ENCODE measurements at places on chromosomes 7 and 10.

- DNase-seq = no peak
Observed at GRCh38 chr10:114825513-114826253, 4.1 kb downstream of the FHIP2A start.

DNA sequence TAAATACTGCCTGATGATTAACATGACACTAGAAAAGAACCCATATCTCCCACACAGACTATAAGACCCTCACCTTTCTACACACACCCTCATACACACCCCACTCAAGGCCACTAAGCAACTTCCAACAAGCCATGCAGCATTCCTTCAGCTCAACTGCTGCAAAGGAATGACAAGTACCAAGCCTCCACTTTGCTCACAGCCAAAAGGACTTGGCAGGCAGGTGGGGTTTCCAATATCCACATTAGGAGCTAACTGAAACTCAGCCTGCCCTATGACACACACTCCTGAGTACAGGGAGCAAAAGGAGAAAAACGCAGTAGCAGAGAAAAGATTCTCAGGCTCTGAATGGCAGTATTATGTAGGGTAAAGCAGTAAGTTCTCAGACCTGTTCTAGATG lies 13.4 kb downstream of the USP54 start:
- DNase-seq = no peak

DNA sequence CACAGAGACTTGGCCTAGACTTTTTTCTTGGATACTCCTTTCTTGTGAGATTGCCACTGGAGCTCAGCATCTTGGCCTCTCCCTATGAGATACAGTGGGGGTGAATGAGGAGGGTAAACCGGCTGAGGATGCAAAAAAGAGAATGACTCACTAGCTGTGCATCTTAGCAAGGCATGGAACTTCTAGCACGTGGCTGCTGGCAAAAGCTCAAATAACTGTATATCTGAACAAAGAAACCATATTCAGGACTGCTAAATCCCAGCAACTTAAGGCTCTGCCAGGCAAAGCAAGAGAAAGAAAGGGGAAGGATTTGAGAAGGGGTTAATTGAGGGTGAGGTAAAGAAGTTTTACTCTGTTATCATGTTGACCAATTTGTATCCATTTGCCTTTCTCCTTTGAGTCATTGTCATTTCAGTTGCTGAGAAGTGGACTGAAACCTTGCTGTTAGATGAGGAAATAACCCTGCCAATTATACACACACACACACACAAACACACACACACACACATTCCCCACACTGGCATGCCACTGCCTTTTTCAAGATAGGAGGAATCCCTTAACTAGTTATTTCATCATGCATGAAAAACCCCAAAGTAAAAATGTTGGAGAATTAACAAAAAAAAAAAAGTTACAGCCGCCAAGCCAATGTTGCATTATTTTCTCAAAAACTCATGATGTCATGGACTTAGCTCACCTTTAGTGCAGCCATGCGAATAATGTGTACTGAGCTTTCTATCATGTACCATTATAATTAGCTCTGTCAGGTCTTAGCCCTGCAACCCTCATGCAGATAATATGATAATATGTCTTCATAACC lies 997.3 kb downstream of the LRMDA start:
- DNase-seq = no peak

DNA sequence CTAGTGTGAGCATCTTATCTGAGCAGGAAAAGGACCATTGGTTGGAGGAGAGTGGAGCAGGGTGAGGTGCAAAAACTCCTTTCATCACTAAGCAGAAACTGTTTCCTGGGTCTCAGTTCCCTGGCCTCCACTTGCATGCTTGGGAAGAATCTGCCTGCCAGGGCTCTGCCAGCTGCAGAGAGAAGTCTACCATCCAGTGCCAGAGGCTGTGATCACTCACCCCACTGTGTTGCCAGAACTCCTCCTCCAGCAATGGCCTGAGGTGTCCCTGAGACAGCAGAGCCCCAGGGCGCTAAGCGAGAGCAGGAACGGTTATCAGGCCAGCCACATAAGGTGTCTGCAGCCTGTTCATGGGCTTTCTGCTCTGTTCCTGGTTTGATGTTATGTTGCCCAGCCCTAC lies 991.4 kb downstream of the CCSER2 start:
- no peak for DNase-seq

DNA sequence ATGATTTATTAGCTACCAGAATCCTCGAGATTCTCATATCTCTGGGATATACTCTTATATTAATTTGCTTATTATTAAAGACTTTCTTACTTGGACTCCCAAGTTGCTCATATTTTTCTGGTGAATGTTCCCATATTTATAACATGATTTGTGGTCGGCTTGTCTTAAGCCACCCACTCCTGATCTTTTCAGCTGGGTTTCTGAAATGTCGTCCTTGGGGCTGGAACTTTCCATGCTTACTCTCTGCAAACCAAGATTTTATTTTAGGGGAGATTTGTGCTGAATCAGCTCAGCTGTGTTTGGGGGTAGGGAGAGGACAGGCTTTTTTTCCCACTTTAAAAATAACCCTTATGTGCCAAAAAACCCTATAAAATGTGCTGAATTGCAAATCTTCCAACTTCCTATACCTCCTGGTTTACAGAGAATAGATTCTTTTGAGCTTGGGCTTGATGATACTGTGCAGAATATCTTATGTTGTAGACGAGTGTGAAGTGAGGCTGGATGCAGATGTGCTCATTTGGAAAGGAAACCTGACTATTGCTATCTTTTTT lies 162.1 kb downstream of the SND1 start:
- no peak for DNase-seq

DNA sequence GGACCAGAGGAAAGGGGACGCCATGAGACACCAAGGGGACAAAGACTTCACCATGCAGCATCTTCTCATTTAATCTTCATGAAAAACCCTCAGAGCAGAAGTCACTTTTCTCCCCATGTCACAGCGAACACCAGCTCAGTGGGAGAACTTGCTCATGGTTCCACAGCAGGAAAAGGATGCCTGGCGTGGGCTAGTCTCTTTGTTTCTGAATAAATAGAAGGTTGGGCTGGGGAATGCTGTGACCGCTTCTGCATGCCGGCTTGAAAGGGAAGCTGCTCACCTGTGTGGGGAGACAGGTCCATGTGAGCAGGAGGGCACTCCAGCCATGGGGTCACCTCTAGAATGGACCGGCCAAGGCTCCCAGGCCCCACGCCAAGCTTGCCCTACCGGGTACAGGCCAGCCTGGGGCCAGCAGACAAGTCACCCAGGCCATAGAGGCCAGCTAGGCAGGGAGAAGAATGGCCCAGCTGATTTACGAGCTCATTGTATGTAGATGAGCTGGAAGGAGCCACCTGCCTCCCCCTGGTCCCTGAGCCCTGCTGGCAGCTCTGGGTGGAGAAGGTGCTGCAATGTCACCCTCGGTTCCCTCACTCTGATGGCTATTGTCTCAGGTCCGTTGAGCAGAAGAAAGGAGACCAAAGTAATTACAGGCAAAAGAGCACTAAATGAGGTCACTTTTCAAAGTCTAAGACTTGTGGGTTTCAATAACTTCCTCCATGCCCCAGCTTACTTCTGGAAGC lies 82.0 kb upstream of the PDZD8 start:
- no peak for DNase-seq

DNA sequence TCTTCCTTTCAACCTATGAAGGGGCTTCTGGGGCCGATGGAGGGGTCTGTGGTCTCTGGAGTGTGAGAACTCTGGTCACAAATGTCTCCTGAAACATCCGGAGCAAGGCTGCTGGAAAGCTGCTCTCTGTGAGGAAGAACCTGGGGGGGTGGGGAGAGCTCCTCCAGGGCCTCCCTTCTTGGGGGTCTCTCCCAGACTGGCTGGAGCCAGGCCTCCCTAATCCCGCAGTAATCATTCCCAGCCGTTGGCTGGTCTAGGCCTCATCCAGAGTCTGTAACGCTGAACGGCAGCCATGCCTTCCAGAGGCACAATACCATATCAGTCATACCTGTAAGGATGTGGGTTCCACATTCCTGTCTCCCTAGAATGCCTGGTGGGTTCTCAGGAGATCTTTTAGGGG lies 4.4 kb upstream of the LZTS2 start:
- DNase-seq = no peak

DNA sequence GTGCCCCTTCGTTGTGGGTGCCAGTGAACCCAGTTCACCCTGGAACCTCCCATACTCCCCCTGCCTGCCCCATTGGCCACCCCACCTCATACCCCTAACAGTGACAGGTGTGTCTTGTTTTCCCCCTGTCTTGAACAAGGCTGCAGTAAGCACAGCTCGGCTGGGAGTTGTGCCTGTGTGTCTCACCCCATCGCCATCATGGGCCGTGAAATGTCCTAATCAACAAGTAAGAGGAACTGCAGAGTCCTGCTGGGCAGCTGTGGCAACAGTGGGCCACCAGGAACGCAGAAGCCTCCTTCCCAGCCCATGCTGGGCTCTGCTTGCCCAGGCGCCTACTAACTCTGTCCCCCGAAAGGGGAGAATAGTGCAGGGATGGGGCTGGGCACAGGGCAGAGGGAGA lies 91.6 kb downstream of the C10orf105 start:
- DNase-seq = no peak

- DNase-seq = no peak
Observed at GRCh38 chr10:117365612-117366011, 9.6 kb downstream of the PDZD8 start.

- no peak for DNase-seq
Observed at GRCh38 chr7:18262058-18262457, 233.5 kb upstream of the HDAC9 start.

DNA sequence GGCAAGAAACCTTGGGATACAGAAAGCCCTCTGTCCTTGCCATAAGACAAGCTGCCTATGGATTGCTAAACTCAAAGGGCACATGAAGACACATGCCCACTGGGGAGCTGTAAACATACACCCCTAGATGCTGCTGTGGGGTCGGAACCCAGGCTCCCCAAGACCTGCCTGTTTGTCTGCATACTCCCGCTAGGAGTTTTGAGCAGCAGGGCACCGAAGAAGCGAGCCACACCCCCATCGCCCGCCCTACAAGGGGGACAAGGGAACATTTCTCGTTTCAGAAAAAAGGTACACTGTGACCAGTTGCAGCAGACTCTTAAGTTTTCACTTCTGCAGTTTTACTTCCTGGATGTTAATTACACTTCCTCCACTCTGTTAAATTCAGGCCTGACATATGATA lies 680.2 kb upstream of the GHITM start:
- DNase-seq = no peak

DNA sequence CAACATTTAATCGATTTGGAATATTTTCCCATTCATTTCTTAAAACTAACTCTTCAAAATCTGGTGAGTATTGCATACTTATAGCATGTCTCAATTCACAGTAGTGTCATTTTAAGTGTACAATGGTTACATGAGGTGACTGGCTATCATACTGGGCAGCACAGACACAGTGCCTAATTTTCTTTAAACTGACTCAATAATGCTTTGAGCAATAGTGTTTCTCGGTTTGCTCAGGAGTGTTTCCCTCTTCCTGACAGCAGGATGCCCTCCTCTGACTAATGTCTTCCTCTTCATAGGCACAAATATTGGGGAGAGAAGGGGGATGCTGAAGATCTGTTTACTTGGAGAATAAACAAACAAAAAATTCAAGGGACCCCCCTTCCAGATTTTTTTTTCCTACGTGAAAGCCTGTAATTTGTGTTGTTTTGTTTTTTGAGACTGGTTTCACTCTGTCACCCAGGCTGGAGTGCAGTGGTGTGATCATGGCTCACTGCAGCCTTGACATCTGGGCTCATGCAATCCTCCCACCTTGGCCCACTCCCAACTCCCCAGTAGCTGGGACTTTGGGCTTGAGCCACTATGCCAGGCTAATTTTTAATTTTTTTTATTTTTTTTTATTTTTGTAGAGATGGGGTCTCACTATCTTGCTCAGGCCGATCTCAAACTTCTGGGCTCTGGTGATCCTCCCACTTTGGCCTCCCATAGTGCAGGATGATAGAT lies 2.2 kb downstream of the MRC1 start:
- no peak for DNase-seq

- DNase-seq = no peak
Observed at GRCh38 chr7:105827151-105827875, 49.1 kb downstream of the ATXN7L1 start.

DNA sequence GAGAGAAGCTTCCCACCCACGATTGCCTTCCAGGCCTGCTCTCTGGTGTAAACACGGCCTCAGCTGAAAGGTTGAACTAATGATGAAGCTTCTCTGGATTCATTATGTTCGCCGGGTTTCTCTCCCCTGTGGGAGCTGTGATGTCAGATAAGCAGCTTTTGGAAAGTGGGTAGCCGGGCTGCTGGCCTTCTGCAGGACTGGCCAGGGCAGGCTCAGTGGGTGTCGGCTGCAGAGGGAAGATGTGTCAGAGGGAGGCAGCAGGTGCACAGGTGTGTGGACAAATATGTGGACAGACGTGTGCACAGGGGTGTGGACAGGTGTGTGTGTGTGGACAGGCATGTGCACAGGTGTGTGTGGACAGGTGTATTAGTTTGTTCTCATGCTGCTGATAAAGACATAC lies 28.5 kb upstream of the PSMG3 start:
- DNase-seq = no peak

DNA sequence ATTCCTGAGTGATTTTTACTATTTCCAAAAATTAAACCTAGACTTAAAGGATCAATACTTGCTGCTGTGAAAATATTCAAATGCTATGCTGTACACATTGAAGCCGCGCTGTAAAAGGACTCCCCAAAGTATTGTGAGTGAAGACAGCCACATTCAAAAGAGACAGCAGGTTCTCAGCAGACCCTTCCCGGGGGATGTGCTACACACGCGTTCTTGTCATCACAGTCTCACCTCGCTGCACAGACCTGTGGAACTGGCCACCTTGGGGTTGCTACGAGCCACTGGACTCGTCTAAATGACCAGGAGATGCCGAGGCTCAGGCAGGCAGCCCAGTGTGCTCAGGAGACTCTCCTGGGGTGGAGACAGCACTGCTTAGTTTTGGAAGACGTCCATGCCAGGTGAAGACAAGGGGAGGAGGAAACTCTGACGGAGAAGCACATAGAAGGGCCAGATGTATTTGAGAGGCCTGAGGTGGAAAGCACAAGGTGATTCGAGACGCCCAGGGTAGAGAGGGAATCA lies 367.7 kb upstream of the SHH start:
- no peak for DNase-seq

- DNase-seq = no peak
Observed at GRCh38 chr10:97515271-97515978, 16.7 kb downstream of the UBTD1 start.

GRCh38 chr10:122342293-122343134 lies 32.0 kb upstream of the PLEKHA1 start:
- DNase-seq = no peak

DNA sequence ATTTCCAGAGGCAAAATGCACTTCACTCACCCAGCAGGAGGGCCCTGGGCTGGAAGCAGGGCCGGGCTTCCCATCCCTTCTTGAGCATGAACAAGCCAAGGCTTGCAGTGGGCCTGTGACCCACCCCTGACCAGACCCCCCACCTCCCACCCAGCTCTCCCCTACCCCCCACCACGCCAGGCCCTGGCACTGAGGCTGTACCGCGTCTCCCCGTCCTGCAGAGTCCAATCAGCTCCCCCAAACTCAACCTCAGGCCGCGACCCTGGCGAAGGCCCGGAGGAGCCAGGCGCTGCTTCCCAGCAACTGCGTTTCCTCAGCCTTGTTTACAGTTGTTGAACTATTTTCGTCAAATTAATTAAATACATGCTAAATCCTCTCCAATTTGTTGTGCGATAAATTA lies 16.9 kb upstream of the MYL10 start:
- no peak for DNase-seq
